ENCODE measurements at places on chromosomes 11 and 22. TPM values are rescaled to one million over a fixed set of nuclear protein-coding genes. Genes with fewer than 3 reads are reported as not detected.

DNA sequence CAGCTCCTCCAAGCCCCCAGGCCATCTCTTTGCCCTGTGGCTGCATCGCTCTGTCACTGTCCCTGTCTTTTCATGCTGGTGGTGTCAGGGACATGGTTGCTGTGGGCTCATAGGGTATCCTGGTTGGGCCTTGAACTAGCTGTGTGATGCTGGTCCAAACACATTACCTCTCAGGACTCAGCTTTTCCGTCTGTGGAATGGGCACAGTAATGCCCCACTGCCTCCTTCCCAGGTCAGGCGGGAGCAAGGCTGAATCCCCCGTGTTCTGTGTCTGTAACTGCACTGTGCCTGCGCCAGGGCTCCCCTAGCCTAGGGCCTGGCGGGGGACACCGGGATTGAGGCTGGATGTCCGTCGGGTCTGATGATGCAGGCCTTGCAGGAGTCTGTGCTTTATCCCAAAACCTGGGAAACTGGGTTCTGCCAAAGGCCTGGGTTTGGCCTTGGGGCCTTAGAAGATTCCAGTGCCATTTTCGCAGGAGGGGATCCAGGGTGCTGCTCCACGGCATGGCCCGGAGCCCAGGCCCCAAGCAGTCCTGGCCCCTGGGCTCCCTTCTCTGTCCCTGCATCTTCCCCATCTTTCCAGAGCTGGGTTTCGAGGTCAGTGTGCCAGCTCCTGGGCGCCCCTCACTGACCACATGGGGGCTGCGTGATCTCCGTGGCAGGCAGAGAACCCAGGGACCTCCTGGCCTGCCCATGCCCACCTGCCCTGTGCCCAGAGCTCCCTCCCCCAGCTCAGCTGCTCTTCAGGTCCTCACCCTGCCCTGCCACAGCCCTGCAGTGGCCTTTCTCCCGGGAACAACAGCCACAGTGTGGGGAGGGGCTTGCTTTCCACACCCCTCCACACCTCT, 32.7 kb upstream of the CELSR1 start:
- H3K36me3 ChIP-seq, result no peaks in the 10 kb centered on the region
- no peaks in the 10 kb centered on the region for H3K4me1 ChIP-seq
- H3K4me3 ChIP-seq, result no peak overlapping the region
- H3K27ac ChIP-seq, result no peak overlapping the region

DNA sequence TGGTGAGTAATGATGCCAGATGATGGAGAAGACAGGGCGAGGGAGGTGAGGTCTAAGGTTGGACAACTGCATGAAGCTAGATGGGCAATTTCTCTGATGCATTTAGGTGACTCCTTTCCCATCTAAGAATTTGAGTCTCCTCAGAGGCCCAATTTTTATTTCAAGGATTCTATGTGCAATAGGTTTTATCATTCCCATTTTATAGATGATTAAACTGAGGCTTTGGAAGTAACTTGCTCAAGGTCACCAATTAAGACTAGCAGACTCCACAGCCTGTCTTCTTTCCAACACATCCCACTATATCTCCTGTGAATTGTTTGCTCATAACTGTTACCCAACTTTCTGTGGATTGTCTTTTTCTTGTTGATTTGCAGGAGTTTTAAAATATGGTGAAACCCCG, 28.5 kb downstream of the DSCAML1 start:
- no peak overlapping the region for H3K4me3 ChIP-seq
- no peaks in the 10 kb centered on the region for H3K4me1 ChIP-seq
- H3K36me3 ChIP-seq, result no peaks in the 10 kb centered on the region
- DNase-seq, result no peak
- H3K27me3 ChIP-seq, result no peaks in the 10 kb centered on the region

- H3K27ac ChIP-seq, result no peak overlapping the region
- H3K36me3 ChIP-seq, result no peaks in the 10 kb centered on the region
- no peaks in the 10 kb centered on the region for H3K27me3 ChIP-seq
- no peak for DNase-seq
Observed at GRCh38 chr11:31464436-31464835, 45.0 kb downstream of the IMMP1L start.

GRCh38 chr11:113162592-113162962, 151.8 kb upstream of the TTC12 start:
- no peak for DNase-seq
- H3K4me1 ChIP-seq, result no peaks in the 10 kb centered on the region
- H3K36me3 ChIP-seq, result no peaks in the 10 kb centered on the region
- no peak overlapping the region for H3K4me3 ChIP-seq
- H3K27me3 ChIP-seq, result no peaks in the 10 kb centered on the region
- H3K27ac ChIP-seq, result no peak overlapping the region

GRCh38 chr11:113926273-113927197, 21.9 kb downstream of the HTR3B start:
- no peak for DNase-seq
- no peak overlapping the region for H3K4me3 ChIP-seq
- H3K4me1 ChIP-seq, result no peaks in the 10 kb centered on the region
- H3K36me3 ChIP-seq, result no peaks in the 10 kb centered on the region

Gene CECR2
- not detected for total RNA-seq

Gene SWAP70
- 7.8 TPM for total RNA-seq

Gene APOL5
- not detected for total RNA-seq

All from CD8-positive, alpha-beta memory T cell (primary cell).